ENCODE measurements at places on chromosomes 6 and 20.

- no peak for DNase-seq
Observed at GRCh38 chr6:25675167-25675566, 23.2 kb downstream of the SCGN start.

DNA sequence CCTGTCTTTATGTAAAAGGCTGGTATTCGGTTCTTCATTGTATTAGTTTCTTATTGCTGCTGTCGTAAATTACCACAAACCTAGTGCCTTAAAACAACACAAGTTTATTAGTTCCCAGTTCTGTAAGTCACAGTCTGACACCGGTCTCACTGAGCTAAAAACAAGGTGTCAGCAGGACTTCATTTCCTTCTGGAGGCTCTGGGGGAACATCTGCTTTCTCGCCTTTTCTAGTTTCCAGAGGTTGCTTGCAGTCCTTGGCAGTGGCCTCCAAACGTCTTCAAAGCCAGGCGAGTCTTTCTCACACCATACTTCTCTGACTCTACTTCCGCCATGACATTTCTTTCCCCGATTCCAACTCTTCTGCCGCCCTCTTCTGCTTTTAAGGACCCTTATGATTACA, 43.0 kb upstream of the ZFAND3 start:
- no peak for DNase-seq

DNA sequence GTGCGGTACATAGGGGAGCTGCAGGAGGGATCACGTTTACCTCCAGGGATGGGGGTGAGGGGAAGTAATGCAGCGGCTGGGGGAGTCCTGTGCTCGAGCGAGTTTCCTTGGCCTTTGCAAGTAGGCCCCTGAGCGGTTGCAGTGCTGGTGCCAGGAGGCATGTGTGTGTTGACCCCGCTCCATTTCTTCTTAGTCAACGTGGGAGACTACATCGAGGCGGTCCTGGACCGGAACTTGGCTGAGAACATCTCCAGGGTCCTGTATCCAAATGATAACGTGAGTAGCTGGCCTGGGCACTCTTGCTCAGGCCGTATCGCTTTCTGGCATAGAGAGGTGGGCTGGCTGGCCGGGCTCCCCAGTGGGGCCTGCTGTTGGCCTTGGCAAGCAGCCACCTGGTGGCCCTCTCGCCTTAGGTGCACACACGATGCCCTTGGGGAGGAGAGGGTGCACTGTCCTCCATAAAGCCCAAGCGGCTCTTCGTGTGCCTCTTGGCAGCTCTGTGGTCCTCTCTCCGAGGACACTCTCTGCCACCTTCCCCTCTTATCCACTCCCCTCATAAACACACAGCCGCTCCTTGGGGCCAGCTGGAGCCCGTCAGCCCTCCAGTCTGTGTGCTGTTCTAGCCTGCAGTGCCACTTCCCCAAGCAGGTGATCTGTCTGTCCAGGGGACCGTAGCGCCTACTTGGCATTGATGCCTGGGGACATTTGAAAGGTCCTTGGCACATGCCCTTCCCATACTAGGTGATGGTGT, 29.3 kb downstream of the PYGB start:
- DNase-seq: no peak

DNA sequence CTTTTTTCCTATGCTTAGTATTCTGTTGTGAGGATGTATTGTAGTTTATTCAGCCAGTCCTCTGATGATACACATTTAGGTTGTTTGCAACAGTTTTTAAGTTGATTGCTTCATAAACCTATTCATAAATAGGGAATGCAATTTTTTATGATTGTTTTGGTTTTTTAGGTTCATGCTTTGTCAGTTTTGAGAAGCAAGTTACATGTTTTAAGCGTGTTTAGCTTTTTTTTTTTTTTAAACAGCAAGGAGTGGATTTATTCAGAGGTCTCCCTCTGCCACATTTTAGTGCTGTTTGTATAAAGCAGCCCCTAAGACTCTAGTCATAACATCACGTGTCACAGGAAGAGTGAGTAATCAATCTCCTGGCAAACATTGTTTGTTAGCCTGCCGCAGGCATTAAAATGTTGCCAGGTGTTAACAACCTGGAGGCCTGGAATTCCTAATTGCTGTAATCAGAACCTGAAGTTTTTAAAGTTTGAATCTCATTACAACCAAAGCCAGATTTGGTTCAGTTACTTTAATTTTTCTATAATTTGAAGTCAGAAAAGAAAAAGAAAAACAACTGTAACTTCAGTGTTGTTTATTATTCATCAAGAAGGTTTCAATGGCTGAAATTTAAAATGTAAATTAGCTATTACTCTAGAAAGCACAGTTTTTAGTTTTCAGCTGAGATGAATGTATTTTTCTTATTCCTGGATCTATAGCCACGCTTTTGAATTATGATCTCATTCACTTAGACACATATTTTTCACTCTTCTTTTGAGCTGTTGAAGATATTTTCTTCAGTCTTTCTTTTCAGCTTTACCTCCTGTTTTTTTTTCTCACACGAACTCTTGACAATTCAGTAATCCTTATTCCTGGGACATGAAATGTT, 59.2 kb downstream of the KCNS1 start:
- DNase-seq: no peak

DNA sequence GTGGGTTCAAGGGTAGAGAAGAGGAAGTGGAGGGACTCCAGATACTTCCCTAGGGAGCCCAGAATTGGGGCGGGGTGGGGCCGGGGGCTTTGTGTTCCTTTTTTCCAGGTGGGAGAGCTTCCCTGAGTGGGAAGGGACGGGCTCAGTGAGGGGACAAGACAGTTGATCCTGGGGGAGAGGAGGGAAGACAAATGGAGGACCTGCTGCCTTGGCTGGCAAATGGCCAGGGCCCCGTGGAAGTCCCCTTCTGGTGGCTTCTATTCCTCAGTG, 2.6 kb downstream of the CTSZ start:
- no peak for DNase-seq

DNA sequence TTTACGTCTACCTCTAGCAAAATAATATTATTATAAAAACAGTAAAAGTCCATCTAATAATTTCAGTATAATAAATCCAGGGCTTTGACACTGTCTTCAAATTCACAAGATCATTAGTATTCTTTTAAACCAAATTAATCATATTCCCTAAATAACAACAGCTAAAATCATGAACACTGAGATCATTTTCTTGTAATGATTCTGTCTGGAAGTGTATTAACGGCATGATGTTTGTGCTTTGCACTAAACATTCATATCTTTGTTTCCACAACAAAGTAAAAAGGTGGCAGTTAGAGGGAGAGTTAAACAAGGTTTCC, 18.8 kb downstream of the HIVEP2 start:
- no peak for DNase-seq
